ENCODE measurements at places on chromosomes 1 and 21.

- DNase-seq = no peak
Measured at GRCh38 chr1:26779098-26779668, 8.6 kb upstream of the PIGV start.

GRCh38 chr1:236063919-236064673 is 794 bp downstream of the NID1 start:
- DNase-seq = peak; percentile 36

GRCh38 chr1:218209351-218209861 is 75.7 kb upstream of the RRP15 start:
- no peak for DNase-seq

GRCh38 chr1:109634771-109635750 is 15.4 kb downstream of the AMPD2 start:
- no peak for DNase-seq

DNA sequence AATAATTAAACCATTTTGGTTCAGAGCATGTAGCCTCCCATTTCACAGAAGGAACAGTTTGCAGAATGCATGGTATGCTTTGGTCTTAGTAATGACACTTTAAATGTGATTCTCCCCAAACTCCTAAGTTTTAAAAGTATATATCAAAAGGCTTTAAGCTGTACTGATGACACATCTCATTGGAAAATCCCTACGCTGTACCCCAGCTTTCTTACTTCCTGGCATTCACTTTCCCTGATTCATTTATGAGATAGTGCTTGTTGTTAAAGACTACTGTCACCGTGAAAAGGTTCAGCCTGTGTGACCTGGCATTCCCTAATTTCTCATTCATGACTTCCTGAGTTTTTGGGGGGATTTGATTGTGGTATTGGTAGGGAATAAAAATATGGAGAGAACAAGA is 53.4 kb downstream of the MPZL1 start:
- no peak for DNase-seq

DNA sequence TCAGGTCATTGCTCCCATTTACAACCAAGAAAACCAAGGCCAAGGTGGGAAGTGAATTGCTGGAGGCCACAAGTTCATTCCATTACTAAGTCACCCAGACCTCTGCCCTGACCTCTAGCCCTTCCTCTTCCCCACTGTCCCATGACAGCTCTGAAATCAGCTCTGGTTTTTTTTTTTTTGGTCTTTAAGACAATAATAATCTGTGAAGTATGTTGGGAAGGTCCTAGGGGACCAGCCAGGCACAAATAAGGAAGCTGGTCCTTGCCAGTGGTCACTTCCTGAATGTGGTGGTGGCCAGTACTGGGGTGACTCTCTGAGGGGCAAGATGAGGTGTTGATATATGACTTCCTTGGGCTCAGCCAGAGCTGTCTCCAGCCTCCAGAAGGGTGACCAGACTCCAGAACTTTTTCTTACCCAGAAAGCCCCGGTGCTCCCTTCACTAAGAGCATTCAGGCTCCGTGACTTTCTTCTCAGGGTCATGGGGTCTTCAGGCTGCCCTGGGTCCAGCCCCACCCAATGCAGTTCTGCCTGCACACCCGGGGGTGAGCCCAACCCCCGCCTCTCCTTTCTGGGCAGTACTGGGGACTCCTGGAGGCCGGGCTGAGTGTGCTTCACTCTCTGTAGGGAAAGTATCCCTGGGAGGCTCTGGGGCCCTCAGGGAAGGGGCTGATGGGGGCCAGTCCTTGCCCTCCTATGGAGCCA is 159.6 kb downstream of the PTPRU start:
- DNase-seq = no peak

GRCh38 chr21:35932232-35932911 is 128.0 kb downstream of the SETD4 start:
- DNase-seq = no peak

- peak; percentile 86 for DNase-seq
Measured at GRCh38 chr1:5745800-5746610, 246.2 kb downstream of the NPHP4 start.

- DNase-seq = peak; percentile 77
Measured at GRCh38 chr1:6419397-6419803, 319 bp downstream of the HES2 start.

DNA sequence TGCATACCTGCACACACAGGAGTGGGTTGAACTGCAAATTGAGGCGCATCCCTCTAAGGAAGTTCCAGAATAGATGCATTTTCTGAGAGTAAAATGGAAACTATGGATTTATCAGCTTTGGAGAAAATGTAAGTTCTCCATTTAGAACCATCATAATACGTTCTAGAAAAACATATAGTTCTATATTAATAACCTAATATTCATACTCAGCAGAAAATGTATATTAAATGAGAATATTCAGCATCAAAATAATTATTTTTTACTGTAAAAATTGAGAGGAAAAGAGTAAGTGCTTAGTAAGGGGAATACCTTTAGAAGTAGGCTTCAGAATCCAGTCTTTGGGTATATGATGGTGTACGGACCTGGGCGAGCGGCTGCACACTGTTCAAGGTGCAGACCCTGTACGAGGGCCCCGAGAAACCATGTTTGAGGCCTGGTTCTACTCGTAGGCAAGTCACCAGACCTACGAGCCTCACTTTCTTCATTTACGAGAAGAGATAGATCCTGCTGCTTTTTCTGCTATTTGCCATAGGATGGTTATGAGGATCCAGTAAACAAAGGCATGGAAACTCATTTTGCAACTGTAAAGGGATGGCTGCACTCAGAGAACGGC is 6.8 kb downstream of the CD247 start:
- DNase-seq = no peak

DNA sequence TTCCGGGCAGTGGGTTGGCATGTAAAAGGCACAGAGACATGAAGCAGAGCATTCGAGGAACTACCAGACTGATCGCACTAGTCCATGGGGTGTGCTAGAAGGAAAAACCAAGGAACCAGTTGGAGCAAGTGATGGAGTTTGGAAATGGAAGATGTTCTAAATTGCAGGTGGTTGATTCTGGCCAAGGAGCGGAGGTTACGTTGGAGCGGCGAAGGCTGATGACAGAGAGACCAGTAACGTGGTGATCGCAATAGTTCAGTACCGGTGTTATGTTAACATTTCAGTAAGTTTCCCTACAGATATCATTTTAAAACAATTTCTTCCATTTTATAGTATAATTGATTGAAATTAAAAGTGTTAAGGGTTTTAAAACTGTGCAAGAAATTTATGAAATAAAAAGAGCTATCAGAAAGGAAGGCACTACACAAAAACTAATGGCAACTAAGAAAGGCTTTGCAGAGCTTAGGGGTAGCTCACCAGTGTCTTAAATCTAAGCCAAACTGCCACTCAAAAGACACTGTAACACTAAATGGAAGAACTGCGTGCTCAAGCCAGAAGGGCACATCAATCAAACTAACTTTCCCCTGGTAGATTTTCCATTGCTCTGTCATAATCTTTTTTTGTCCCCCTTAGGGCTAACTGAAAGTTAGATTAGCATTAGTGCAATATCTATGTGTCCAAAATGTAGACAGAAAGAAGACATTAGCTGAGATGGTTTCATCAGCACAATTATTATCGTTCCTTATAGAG is 11.3 kb upstream of the HEATR1 start:
- no peak for DNase-seq

- no peak for DNase-seq
Measured at GRCh38 chr1:90973897-90974798, 47.7 kb downstream of the ZNF644 start.

- no peak for DNase-seq
Measured at GRCh38 chr1:225883616-225884265, 1.6 kb upstream of the TMEM63A start.

DNA sequence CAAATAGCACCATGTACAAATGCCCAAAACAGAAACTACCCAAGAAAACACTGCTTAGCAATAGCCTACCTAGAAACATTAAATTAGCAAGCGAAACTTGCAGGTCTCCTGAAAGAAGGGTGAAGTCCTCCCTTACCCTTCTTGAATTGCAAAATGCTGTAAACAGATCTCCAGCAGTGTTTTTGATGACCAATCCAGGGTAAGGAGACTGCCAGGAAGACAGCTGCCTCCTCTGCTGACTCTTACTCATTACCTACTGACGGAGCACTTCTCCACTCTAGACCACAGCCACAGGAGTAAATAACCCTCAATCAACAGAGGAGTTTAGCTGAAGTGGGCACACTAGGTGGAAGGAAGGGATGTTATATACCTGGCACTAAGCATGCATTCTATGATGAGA is 32.2 kb upstream of the GADD45A start:
- DNase-seq = no peak

GRCh38 chr1:76012341-76013205 is 62.0 kb upstream of the ST6GALNAC3 start:
- no peak for DNase-seq

- no peak for DNase-seq
Measured at GRCh38 chr1:9058465-9058864, 11.0 kb downstream of the SLC2A5 start.

DNA sequence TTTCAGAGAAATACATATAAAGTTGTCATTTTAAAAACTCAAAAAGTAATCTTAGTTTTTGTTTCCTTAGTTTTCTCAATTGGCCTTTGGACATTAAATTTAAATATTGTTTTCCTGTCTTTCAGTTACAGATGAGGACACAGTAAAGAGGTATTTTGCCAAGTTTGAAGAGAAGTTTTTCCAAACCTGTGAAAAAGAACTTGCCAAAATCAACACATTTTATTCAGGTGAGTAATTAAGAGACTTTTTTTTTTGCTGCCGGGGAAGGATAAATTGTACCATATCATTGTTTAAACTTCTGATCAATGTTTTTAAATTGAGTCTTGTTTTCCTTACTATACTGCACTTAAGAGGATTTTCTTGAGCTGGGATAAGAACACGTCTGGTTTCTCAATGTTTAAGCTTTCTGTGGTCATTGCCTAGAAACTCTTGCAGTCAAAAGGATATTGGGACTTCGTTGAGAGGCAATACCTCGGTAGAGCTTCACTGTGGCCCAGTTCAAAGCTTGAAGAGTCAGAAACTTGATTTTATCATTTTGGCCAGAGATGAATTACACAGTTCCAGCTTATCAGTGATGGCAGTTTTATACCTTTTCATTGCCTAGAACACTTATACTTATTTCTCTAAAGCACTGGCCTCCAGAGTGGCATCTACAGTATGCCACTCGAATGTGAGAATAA is 124.9 kb upstream of the KIAA1614 start:
- DNase-seq = no peak

DNA sequence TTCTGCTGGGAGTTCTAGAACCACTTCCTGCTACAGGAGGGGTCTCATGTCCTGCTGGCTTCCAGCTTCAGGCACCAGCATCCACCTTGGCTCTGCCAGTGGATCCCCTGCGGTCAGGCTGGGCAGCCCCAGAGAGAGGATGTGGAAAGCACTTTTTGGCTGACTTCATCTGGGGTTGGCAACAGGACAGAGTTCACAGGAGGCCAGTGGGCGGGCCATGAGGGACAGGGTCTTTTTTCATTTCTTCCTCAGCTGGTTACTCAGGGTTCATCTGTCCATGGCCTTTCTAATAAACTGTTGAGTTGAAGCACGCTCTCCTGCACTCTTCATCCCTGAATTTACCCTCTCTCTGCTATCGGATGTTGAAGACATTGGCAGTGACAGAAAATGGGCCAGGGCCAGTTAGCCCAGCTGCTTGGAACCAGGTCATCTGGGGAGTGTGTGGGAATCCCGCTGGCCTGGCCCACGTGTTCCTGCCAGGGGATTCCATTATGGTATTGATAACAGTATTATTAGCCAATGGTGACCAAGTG is 45.2 kb downstream of the RPS6KA1 start:
- DNase-seq = no peak

GRCh38 chr21:36847189-36847588 is 119.3 kb downstream of the HLCS start:
- no peak for DNase-seq

- no peak for DNase-seq
Measured at GRCh38 chr1:239823852-239824251, 267.8 kb upstream of the FMN2 start.

GRCh38 chr1:231106347-231106746 is 55.5 kb upstream of the TRIM67 start:
- DNase-seq = no peak

DNA sequence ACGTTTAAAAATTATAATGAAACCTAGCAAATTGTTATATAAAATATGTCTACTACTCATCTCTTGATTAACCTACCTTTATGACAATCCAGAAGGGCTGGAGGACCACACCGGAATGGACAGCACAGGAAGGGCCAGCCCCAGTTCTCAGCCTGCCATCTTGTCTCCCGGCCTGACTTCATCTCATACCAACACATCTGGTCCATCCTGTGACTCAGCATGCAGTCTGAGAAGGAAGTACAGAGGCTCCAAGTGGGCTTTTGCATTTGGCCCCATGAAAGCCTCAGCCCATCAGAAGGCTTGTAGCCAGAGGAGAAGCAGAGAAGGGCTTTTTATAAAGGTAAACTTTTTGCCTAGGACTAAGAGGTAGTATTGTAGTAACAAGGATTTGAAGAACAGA is 436.6 kb downstream of the MRPL39 start:
- DNase-seq = no peak

- no peak for DNase-seq
Measured at GRCh38 chr1:160522622-160523345, at the start of gene SLAMF6. SLAMF6 (minus strand) TSS chr1:160523255; CDS start chr1:160523192, 63 bp downstream.

DNA sequence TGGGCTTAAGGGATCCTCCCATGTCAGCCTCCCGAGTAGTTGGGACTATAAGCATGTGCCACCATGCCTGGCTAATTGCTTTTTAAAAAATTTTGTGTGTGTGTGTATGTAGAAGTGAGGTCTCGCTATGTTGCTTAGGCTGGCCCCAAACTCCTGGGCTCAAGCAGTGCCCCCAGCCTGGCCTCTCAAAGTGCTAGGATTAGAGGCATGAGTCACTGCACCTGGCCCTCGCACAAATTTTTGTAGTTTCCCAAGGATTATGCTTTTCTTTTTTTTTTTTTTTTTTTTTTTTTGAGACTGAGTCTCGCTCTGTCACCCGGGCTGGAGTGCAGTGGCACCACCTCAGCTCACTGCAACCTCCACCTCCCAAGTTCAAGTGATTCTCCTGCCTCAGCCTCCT is 144.4 kb upstream of the HNRNPU start:
- no peak for DNase-seq

DNA sequence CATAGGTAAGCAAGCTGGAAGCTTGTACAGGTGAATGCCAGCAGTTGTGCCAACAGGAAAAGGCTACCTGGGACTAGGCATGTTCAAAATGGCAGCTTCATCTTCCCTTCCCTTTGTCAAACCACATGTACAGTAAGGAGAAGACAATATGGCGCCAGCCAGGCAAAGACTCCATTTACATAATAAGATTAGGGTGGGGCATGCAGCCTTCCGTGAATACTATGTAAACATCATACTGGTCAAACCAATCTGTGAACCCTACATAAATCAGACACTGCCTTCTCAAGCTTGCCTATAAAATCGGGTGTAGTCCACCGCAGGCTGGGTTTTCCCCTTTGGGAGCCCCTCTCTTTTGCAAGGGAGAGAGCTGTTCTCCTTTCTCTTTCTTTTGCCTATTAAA is 24.6 kb downstream of the ATF3 start:
- DNase-seq = no peak

GRCh38 chr1:53326598-53327181 is 1.2 kb downstream of the LRP8 start:
- peak; percentile 50 for DNase-seq

Data from glutamatergic neuron (in vitro differentiated cells).